ENCODE measurements at places on chromosomes 11 and 22.

DNA sequence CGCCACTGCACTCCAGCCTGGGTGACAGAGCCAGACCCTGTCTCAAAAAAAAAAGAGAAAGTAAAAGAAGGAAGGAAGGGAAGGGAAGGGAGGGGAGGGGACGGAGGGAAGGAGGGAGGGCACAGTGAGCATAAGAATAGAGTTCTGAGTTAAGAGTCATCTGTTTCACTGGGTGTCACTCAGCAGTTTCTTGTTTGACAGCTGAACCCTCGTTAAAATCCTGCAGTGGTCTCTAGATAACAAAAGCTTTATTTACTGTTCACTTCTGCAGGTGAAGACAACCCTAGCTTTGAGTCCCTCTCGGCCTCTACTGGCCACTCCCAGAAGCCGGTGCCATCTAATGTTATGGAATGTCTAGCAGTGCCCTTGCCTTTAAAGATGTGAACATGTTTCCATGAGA lies 71.2 kb downstream of the CLPB start:
- ATAC-seq = no peak

- no peak for ATAC-seq
These were observed 157.8 kb downstream of the EFCAB6 start for GRCh38 chr22:43654271-43654670.

DNA sequence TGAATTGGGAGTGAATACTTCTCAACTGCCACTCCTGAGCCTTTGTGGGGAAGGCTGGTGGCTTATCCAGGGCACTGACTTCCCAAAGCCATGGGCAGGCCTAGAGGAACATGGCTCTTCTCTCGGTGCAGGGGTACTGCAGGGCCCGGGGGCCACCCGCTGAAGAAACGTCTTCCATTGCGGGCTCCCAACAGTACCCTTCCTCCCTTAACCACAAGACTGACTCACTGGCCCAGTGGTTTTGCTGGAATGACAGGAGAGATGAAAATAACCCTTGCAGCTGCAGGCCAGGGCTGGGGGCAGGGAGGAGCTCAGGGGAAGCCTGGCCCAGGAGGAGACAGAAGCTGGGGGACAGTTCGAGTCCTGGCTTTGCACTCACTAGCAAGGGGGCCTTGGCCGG lies 13.5 kb downstream of the TXN2 start:
- ATAC-seq = no peak

DNA sequence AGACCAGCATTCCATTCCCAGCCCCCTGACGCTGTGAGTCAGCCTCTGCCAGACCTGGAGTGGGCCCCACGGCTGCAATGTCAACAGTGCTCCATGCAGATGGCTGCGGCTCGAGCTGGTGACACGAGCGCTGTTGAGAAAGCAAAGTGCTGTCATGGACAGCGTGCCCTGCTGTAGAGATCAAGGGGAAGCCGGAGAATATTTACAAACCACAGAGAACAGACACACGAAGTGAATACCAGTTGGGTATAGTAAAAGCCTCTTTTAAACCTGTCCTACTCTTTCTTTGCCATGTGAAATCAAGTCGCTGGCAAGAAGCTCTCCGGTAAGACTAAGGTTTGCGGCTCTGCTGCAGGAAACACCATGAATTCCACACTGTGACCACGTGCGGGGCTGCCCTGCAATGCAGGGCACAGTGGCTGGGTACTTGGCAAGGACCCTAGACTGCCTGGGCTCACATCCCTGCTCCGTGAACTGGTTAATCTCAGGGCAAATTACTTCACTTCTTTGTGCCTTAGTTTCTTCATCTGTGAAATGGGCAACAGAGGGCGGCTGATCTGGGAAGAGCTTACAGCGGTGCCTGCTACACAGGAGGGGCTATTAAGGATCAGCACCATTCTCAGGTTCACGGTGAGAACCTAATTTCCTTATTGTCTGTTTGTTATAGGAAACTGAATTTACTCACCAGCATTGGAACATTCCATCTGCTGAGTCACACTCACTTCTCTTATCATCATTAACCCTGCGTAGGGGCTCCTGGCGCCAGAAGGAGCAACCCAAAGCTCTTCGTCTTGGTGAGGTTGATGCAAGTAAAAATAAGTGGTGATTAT lies 27.8 kb upstream of the ELFN2 start:
- no peak for ATAC-seq

- ATAC-seq = no peak
These were observed 38.7 kb upstream of the ATXN10 start for GRCh38 chr22:45632791-45633515.

DNA sequence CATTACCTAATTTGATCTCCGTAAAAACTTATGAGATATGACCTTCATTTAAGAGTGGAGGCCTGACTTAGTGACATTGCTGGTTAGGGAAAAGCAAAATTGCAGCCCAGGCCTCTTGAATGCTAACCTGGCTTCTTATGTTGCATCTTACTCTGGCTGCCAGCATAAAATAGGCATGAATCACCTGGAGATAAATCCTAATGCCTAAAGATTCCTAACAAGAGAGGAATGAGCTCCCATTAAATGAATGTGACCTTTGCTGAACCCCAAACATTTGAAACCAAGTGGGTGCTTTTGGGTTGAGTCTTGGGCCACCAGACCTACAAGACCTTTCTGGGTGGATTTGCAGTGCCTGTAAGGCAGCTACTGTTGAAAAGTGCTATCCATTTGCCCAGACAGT lies 1145.6 kb upstream of the TENM4 start:
- no peak for ATAC-seq
